ENCODE measurements at places on chromosomes 2 and 18.

DNA sequence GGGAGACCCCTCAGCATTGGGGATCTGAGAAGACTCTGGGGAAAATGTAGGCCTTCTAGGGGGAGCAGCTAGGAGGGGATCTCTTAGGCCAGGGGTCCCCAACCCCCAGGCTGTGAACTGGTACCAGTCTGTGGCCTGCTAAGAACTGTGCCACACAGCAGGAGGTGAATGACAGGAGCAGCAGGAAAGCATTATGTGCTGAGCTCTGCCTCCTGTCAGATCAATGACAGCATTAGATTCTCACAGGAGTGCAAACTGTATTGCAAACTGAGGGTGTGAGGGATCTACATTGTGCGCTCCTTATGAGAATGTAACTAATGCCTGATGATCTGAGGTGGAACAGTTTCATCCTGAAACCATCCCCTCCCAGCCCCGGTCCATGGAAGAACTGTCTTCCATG lies 127.3 kb downstream of the SCG2 start:
- DNase-seq, result no peak

DNA sequence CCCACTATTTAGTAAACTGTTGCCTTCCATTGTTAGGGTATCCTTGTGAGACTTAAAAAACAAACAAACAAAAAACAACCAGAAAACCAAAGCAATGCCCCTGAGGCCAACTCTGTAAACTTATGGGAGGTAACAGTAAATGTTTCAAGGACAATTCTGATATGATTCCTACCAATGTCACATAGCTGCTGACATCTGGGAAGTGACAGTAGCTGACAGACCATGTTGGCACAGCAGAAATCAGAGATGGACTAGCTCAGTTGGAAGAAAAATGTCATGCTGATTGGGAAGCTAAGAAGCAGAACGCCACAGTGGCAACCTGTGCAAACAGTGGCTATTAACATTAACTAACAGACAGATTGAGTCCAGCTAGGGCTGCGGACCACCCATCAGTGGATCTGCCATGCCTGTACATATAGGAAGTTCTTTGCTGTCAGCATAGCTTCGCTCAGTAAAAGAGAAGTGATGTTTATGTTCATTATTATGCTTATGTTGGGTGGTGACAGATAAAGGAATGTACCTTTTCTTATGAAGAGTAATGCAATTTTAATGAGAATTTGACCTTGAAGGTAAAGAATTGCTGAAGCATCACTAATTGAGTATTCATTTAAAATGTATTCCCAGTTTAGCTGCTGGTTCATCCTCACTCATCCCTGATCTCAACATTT lies 180.6 kb downstream of the PARD3B start:
- no peak for DNase-seq

- DNase-seq, result no peak
These were observed 234.9 kb upstream of the CYRIA start for GRCh38 chr2:16900405-16901025.

DNA sequence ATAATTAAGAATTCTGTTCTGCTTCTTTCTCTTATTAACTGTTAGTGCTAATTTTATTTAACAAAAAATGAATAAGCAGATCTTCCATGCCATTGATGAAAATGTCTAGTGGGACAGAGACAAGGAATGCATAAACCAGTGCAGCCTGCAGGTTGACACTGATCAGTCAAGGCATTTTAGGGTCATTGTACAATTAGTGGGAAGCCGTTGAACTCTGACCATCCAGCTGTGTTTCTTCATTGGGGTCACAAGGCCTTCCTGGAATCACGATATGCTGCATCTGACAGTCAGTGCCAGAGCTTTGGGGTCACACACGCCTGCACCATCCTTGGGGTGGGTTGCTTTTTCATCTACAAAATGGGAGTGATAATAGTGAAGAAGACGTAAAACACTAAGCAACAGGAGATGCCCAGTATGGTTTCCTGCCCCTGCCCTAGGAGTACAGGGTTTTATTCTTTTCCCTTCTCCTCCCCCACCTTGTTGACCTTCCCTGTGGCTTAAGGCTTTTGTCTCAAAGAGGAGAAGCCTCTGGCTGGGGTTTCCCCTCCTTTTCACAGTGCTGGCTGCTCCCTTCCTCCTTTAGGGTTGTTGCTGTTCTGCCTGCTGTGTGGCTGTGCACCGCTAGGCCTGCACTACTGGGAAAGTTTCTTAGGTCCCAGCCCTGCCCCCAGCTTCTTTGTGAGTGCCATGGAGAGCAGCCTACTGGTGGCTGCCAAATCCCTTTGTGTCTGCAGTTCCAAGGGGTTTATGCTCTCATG lies 245.6 kb downstream of the TPGS2 start:
- no peak for DNase-seq

GRCh38 chr2:230472621-230473018 lies 56.6 kb downstream of the SP100 start:
- DNase-seq, result no peak

- DNase-seq, result no peak
These were observed 128.7 kb downstream of the TPO start for GRCh38 chr2:1541819-1542475.

DNA sequence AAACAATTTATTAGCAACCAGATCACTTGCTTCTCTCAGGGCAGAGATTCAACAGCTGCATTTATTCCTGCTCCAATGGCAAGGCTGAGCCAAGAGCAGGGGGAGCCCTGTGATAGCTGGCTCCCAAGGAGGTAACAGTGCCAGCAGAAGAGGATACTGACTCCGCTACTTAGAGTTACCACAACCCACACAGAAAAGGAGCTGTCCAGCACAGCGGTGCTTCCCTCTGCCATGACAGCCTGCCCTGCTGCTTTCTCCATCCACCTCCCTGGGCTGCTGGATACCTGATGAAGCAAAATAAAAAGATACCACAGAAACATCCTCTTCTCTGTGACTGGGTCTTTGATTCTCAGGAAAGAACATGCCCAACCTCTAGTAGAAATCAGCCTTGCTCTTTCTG lies 467.2 kb downstream of the LRRTM4 start:
- no peak for DNase-seq

GRCh38 chr2:241496904-241497877 lies 11.2 kb downstream of the STK25 start:
- DNase-seq, result no peak

GRCh38 chr2:190486037-190486623 lies 48.4 kb downstream of the NEMP2 start:
- no peak for DNase-seq

DNA sequence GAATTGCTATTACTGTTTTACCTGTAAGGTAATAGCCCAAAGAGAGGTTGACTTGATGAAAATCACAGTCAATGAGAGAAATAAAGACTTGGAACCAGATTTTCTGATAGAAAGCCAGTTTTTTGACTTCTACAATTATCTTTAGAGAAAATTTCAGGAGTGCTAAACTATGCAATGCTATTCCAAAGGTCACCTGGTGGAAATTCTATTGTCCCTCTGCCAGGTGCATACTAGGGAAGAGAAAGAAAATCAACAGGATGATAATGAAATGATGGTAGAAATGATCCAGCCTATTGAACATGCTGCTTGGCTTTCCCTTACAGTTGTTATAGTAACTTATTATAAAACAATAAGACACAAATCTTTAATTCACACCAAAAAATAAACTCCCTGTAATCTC lies 85.0 kb downstream of the FASTKD2 start:
- DNase-seq, result no peak

DNA sequence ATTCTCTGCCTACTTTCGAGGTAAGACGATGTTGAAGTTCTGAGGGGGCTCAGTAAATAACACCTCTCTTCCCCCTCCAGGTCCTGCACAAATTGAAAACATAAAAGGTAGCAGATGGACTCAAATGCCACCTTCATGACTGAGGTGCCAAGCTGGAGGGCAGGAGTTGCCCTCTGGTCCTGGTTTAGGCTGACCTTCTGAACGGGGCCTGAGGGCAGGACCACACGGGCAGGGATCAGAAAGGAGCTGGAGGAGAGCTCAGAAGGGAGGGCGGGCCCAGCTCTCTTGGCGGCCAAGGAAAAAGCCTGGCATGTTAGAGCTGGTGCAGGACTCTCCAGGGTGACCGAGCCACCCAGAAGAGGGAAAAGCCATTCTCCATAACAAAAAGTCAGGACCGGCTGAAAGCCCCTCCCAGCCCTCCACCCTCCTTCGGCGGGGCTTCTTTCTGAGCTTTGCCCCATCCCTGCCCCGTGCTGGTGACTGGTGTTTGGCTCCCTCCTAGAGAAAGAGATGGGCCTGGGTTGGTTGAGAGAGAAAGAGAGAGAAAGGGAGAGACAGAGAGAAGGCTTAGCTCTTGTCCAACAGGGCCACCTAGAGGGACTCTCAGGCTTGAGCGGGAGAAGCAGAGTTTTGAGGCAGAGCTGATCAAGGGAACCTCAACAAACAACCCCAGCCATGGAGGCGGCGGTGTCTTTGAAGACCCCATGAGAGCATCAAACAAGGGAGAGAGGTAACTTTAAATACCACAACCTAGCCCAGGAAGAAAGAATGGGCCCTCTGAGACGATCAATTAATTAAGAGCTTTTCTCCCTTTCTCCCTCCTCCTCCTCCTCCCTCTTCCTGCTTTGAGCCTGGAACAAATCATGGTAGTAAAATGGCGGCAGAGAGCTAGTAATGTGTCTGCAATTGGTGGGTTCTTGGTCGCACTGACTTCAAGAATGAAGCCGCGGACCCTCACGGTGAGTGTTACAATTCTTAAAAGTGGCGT lies 50.8 kb downstream of the WIPF1 start:
- DNase-seq, result peak; percentile 37

GRCh38 chr2:43175020-43175441 lies 51.4 kb downstream of the ZFP36L2 start:
- no peak for DNase-seq

DNA sequence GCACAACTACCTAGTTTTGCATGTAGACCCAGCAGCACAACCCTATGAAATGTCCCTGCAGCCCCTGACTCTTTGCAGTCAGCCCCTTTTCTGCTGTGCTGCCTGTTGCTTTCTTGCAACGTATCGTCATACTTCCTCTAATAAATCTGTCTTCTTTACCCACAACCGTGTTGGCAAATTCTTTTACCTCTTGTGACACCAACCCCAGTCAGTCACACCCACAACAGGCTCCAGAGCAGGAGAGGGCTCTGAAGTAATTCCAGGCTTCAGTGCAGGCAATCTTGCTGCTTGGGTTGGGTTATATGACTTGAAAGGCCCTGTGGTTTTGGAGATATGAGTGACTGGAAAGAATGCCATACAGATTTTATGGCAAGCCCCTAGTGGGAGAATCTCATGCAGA lies 79.1 kb upstream of the KCNH7 start:
- DNase-seq, result no peak

DNA sequence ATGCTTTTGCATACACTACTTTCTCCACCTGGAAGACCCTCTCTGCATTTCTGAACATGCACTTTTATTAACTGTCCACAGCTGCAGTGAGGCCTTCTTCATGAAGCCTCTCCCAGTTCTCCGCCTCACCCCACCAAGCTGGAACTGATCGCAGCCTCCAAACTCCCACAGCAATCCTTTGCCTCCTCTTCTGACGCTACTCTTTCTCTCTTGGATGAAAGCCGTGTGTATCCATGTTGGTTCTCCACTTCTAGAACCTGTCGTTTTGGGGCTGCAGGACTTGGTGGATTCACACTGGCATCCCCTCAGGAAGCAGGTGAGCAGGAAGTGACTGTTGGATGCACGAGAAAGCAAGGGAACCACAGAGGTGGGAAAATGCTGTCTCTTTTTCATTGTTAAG lies 288.6 kb downstream of the MYCN start:
- DNase-seq, result no peak

DNA sequence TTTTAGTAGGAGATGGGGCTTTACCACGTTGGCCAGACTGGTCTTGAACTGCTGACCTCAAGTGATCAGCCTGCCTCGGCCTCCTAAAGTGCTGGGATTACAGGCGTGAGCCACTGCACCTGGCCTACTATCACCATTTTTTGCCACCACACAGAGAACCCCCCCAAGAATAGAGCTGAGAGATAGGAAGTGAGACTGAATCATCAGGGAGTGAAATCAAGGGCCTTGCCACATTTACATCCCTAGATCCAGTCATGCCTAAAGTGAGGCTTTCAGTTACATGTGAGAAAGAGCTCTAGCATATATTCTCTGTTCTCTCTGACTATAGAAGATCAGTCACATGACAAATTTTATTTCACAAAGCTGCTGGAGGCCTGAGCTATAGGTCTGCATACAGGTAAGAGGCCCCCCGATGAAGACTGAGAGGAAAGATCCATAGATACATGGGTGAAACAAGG lies 28.0 kb upstream of the KCMF1 start:
- no peak for DNase-seq

GRCh38 chr2:10839813-10840212 lies 27.2 kb upstream of the PDIA6 start:
- no peak for DNase-seq

- DNase-seq, result no peak
These were observed 65.8 kb downstream of the SUMO1 start for GRCh38 chr2:202172439-202173211.

GRCh38 chr2:232973796-232974195 lies 39.3 kb downstream of the NGEF start:
- DNase-seq, result no peak

DNA sequence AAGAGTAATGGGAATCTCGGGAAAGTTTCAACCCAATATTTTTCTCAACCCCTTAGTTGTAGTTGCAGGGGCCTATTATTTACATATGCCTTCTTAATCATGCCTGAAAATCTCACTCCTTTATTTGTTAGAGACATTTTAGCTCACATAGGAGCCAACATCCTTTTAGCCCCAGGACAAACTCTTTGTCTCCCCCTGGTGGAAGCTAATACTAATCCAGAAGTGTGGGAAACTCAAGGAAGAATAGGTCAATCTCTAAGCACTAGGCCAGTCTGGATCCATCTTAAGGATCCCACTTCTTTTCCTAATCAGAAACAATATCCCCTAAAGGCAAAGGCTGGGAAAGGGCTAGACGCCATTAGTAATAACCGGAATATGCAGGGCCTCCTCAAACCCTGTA lies 550.9 kb upstream of the PKDCC start:
- DNase-seq, result no peak
